ENCODE measurements at places on chromosomes 7 and 10.

DNA sequence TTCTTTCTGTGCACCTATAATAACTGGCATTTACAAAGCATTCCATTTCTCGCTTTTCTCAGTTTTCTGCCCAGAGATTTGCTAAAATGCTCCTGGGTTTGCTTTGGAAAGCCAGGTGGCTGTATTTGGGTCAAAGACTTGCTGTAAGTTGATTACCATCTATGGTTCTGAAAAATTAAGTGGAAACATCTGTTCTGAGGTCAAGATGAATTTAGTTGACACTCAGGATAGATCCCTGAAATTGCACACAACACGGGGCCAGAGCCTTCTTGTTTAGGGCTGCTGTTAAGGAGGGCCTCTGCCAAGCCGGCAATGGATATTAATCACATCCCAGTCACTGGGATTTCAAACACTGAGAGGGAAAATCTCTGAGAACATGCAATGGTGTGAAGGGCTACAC lies 111.6 kb upstream of the GLI3 start:
- no peak for DNase-seq

DNA sequence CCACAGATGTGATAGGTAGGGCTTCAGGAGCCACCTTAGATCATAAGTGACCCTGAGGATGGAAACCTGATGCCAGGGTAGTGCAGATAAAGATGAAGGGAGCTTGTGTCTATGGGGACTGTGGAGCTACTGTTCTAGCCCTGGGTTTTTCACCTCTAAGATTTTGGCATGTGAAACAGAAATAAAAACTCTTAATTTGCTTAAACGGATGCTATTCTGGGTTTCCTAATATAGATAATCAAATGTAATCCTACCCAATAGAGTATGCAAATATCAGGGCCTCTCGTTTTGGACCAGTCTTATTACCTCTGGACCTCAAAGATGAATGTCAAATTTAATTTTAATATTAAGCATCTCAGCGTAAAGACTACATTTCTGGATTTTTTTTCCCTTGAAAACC lies 49.3 kb downstream of the ABCB4 start:
- DNase-seq: no peak

DNA sequence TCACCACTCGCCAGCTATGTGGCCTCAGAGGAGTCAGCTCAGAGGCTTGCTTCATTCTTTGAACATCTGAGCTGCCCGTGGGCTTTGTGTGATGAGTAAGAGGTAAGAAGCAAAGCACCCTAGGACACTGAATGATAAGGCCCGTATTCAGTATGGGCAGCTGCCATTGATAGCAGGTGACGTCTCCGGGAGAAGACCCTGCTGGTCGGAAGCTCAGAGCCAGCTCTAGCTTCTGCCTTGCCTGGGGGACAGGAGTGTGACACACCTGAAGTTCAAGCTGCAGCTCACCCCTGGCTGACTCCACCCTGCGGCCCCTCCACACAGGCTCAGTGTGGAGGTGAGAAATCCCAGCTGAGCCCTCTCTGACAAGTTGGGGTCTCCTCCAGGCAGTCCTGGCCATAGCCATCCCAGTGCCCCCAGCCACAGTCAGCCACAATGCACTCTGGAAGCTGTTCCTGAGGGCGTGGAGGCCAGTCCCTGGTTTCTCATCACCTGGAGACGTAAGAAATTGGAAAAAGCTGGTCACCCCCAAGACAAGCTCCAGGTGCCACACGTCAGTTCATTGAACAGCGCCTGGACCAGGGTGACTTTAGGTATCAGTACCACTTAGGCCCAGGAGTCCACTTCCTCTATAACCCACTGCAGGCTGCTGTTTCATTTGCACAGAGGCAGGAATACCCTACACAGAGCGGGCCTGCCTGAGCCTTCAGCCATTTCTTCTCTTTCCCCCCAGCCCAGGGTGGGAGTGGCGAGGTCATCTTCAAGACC lies 164.9 kb upstream of the RHEB start:
- peak; percentile 99 for DNase-seq

- no peak for DNase-seq
Measured at GRCh38 chr7:75732764-75733630, 5.7 kb downstream of the HIP1 start.

GRCh38 chr7:102036958-102037357 lies 219.5 kb downstream of the CUX1 start:
- DNase-seq: no peak

DNA sequence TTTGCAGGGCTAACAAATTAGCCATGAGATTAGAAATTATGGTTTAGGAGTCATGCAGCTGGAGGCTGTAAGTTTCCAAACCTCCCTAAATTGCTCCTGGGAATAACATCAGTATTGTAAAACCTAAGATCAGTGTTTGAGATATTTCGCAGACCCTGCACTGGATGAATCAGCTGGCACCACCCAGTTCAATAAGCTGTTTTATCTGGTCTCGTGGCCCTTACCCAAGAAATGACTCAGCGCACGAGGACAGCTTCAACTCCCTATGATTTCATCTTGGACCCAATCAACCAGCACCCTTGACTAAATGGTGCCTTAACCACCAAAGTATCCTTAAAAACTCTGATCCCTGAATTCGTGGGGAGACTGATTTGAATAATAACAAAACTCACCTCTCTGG lies 482.0 kb upstream of the PCDH15 start:
- peak; percentile 1 for DNase-seq

DNA sequence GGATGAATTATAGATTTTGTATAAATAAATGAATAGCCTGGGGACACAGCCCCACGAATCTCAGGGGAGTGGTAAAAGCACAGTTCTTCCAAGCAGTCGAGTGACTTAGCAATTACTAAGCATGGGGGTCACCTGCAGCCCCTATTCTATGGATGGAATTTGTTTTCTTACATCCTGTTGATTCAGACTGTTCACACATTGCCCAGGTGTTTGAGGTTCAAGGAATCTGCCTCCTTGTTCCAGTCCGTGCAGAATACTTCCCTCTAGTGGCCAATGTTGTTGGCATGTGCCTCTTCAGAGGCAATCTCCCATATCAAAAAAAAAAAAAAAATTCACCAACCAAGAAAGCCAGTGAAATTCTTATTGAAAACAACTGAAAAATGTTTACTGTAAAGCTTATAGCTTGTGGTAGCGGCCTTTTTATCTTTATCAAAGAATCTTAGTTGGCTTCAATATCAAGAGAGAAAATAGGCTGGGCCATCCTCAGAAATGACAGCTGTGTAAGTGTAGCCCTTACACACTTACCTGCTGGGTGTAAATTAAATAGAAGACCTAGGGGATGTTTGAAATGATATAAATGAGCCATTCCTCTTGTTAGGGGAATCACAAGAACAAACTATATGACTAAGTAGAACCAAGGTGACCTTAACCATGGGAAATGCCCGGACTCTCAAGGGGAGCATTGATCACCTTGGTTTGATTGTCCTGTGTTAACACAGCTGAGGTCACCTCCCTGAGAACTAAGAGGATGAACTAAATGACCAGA lies 7.8 kb downstream of the LIPM start:
- DNase-seq: peak; percentile 80

GRCh38 chr7:55973747-55974250 lies 9.4 kb downstream of the NIPSNAP2 start:
- DNase-seq: no peak

- peak; percentile 63 for DNase-seq
Measured at GRCh38 chr7:73865738-73866445, 4.9 kb downstream of the TMEM270 start.

GRCh38 chr7:139730746-139731612 lies 46.8 kb downstream of the HIPK2 start:
- no peak for DNase-seq

DNA sequence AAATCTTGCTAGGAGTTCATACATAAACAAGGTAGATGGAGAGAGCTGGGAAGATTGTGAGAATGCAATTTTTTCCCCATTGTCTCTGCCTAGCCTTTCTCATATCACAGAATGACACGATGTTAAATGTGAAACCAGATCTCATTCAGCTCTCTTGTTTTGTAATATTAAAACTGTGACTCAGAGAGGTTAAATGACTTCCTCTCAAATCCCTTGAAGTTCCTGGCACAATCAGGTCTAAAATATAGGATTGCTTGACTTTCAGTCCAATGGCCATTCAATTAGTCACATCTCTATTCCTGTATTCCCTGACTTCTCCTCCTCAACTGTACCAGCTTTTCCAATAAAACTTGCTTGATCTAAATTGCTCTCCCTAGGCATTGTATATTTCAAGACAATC lies 3.1 kb downstream of the ANKRD22 start:
- DNase-seq: no peak

DNA sequence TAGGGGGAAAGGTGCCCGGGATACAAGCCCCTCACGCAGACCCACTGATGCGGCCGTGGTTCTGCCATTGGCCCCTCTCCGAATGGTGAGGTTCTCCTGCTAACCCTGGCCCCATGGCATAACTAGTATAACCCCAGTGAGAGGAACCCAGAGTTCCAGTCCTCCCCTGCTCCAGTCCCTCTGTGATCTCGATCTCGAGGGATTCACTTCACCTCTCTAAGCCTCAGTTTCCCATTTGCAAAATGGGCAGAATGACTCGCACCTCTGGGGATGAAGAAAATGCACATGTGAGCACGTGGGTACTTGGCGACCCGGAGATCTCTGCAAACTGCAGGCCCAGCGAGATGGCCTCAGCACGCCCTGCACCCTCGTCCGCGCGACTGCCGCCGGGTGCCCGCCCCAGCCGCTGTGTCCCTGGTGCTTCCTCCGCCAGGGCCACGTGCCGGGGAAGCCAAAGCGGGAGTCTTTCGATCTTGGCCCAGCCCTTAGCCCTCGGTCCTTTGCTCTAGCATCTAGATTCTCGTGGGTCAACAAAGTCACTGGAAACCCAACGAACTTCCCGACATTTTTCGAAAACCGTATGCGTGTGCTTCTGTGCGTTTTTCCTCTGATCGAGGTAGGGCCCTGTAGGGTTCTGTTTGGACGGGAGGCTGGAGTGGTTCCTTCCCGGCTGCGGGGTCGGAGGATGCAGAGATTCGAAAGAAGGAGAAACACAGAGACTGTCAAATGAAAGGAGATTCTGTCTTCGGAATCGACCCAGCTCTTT lies 169.8 kb downstream of the UBE2H start:
- DNase-seq: no peak

DNA sequence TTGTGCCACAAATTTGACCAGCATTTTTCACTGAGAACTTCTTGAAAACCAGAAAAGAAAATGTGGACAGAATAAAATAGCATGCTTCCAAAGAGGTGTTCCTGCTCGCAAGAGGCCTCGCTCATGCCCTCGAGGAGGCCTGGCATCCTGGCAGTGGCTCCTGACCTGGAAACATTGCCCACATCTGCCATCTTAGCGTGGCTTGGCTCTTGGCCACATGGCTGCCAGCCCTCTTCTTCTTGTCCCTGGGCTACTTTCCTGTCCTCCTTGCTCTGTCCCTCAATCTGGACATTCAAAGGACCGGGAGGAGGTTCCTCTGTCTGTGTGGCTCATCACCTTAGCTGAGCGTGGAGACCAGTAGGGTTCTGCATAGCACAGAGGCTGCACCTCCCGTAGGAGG lies 131.6 kb upstream of the TMEM72 start:
- no peak for DNase-seq

DNA sequence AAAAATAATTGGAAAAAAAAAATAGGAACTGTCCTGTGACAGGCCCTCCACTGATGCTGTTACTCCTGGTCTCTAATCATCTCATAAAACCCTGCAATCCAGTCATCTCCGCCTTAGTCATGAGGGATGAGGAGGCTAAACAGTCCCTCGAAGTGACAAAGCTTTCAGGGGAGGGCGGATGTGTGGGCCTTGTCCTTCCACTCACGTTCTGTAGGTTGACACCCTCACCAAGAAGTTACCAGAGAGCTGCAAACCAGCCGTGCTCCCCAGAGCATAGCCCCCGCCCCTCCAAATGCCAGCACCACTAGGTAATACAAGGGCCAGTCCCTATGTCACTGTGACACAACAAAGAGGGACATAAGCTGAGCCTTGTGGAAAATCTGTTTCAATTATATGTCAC lies 11.9 kb downstream of the COBL start:
- no peak for DNase-seq

DNA sequence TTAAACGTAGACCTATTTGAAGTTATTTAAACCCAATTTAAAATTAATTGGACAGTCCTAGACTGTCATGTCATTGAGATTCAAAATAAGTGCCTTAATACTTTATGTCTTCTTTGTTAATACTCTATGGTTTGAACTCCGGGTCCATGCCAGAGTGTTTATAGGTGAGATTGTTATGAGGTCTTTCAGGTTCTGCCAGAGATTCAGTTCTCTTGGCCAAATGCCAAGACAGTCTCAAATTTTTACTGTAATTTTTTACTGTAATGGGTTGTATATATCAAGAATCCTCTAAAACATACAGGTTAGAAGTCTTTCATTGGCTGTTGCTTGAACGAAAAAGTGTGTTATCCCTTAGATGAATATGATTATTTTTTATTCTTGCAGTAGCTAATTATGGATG lies 3.9 kb downstream of the ADD3 start:
- DNase-seq: peak; percentile 18

GRCh38 chr7:157097569-157097968 lies 41.2 kb upstream of the UBE3C start:
- DNase-seq: no peak

DNA sequence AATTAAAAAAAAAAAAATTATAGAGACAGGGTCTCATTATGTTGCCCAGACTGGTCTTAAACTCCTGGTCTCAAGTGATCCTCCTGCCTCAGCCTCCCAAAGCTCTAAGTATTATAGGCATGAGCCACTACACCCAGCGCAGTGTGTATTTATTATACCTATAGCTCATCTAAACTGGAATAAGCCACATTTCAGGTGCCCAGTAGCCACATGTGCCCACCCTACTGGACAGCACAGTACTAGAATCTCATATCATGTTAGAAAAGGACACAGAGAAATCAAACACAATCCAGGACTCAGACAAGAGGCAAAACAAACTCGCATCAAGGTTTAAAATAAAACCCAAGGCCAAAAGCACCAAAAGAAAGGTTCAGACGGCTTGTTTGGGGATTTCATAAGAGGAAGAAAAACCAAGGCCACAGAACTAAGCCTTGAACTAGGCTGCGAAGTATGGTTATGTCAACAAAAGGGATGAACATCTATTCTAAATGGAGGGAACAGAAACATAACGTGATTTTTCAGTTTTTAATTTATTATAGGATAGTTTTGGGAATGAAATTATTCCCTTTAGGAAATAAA lies 32.3 kb downstream of the SLC16A9 start:
- no peak for DNase-seq

DNA sequence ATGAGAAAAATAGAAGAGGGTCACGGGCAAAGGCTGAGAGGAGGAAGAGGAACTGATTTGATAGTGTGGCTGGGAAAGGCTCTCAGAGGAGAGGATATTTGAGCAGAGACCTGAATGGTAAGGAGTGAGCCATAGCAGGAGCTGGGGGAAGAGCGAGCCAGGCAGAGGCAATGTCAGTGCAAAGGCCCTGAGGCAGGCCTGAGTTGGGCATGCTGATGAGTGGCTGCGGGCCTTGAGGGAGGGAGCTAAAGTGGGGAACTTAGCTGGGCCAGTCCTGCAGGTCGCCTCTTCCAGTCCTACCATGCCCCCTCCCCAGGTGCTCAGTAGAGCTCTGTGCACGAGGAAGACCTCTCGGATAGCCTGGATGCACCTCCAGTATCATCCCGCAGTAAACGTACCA lies 55.4 kb upstream of the FGFR2 start:
- peak; percentile 65 for DNase-seq

GRCh38 chr7:135169141-135169963 lies 1.2 kb downstream of the CYREN start:
- peak; percentile 40 for DNase-seq
